ENCODE measurements at places on chromosomes 11 and 22. TPM values are rescaled to one million over a fixed set of nuclear protein-coding genes. Genes with fewer than 3 reads are reported as not detected.

- no peaks in the 10 kb centered on the region for H3K27me3 ChIP-seq
- no peak overlapping the region for H3K27ac ChIP-seq
- no peaks in the 10 kb centered on the region for H3K36me3 ChIP-seq
- H3K4me3 ChIP-seq = no peak overlapping the region
- DNase-seq = no peak
- no peaks in the 10 kb centered on the region for H3K4me1 ChIP-seq
These were observed 30.8 kb upstream of the PICK1 start for GRCh38 chr22:38026130-38027111.

- peaks cover 14% of the 10 kb centered on the region for H3K4me1 ChIP-seq
- no peak overlapping the region for H3K27ac ChIP-seq
- no peaks in the 10 kb centered on the region for H3K27me3 ChIP-seq
- DNase-seq = no peak
These were observed 616 bp downstream of the OR10S1 start for GRCh38 chr11:123976770-123977560.

- no peaks in the 10 kb centered on the region for H3K36me3 ChIP-seq
- no peak overlapping the region for H3K27ac ChIP-seq
- no peak for DNase-seq
- no peaks in the 10 kb centered on the region for H3K4me1 ChIP-seq
- no peaks in the 10 kb centered on the region for H3K27me3 ChIP-seq
These were observed 138.7 kb downstream of the SOX6 start for GRCh38 chr11:16217631-16218030.

- H3K27ac ChIP-seq = no peak overlapping the region
- H3K4me1 ChIP-seq = no peaks in the 10 kb centered on the region
- H3K27me3 ChIP-seq = peaks cover 67% of the 10 kb centered on the region
- no peak overlapping the region for H3K4me3 ChIP-seq
- DNase-seq = no peak
These were observed 130.3 kb downstream of the ENTHD1 start for GRCh38 chr22:39763276-39763675.

GRCh38 chr11:68750195-68751003, 921 bp downstream of the TESMIN start:
- H3K4me3 ChIP-seq = no peak overlapping the region
- no peak overlapping the region for H3K27ac ChIP-seq
- H3K36me3 ChIP-seq = no peaks in the 10 kb centered on the region
- H3K27me3 ChIP-seq = no peaks in the 10 kb centered on the region

DNA sequence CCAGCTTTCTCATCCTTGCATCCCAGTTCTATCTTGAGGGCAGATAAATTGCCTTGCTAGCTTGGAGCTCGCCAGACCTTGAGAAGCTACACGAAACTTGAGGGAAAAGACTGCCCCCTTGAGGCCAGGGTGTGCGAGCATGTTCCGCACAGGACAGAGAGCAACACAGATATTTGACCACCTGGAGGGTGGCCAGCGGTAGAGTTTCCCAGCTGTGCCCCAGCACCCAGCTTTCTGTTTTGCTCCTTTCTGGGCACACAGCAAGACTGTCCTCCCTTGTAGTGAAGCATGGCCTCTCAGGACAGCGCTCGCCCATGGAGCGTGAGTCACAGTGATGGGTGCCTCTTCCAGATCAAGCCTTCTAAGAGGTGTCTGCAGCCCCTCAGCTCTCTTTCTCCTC, 23.5 kb downstream of the SPATA19 start:
- DNase-seq = peak; percentile 22
- no peaks in the 10 kb centered on the region for H3K27me3 ChIP-seq
- H3K4me1 ChIP-seq = no peaks in the 10 kb centered on the region

- H3K27ac ChIP-seq = peak overlapping the region; percentile 59
- no peaks in the 10 kb centered on the region for H3K36me3 ChIP-seq
- H3K27me3 ChIP-seq = no peaks in the 10 kb centered on the region
- peak overlapping the region; percentile 91 for H3K4me3 ChIP-seq
These were observed 466 bp downstream of the FAM168A start for GRCh38 chr11:73597336-73597955.

- no peak for DNase-seq
- no peaks in the 10 kb centered on the region for H3K27me3 ChIP-seq
- no peaks in the 10 kb centered on the region for H3K4me1 ChIP-seq
- H3K36me3 ChIP-seq = peaks cover 22% of the 10 kb centered on the region
- H3K4me3 ChIP-seq = no peak overlapping the region
These were observed 14.8 kb downstream of the NPAT start for GRCh38 chr11:108207683-108208060.

GRCh38 chr11:1419811-1420210, 30.1 kb downstream of the BRSK2 start:
- H3K36me3 ChIP-seq = no peaks in the 10 kb centered on the region
- DNase-seq = no peak
- H3K4me1 ChIP-seq = no peaks in the 10 kb centered on the region

DNA sequence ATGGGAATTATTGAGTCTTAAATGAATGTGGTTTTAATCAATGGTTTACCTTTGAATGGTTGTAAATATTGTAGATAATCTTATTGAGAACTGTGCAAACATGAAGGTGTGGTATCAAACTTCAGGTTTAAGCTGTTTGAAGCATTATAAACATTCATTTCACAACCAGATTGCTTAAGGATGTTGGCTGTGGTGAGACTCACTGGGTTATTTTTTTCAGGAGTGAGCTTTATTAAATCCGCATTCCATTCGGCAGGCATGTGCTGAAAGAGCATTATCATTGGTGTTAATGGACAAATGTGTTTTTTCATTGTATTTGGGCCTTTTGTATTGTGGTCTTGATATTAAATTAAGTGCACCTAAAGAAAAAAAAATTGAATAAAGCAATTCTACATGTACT, 9.7 kb downstream of the MMP3 start:
- DNase-seq = no peak
- H3K27ac ChIP-seq = no peak overlapping the region
- no peak overlapping the region for H3K4me3 ChIP-seq
- H3K36me3 ChIP-seq = no peaks in the 10 kb centered on the region
- no peaks in the 10 kb centered on the region for H3K27me3 ChIP-seq

GRCh38 chr11:103338621-103339484, 229.6 kb downstream of the DYNC2H1 start:
- no peaks in the 10 kb centered on the region for H3K36me3 ChIP-seq
- no peak overlapping the region for H3K4me3 ChIP-seq
- no peaks in the 10 kb centered on the region for H3K27me3 ChIP-seq
- peak; percentile 68 for DNase-seq

DNA sequence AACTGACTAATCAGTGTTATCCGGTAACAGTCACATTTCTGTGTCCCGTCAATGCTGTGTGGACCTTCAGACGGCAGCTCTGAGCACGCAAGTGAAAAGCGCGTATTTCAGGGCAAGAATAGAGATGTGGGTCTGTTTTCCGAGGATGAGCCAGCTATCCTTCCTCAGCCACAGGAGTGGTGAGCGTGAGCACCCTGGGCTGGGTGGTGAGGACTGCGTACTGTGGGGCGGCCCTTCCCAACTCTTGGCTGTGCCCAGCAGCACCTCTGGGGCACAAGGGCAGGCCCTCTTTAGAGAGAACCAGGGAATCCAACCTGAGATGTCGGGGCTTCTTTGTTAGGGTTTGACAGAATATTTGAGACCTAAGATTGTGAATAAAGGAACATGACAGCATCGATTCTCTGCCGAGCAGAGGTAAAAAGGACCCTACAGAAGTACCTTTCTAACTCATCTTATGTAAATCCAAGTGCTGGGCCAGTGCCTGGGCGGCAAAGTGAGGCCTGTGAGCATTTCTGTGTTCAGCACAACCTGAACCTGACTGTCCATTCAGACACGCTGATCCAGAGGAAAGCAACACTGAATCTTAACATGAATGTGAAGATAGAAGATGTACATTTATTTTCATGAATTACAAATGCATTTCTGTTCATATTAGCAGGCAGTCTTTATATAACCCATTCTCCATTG, 26.5 kb upstream of the YPEL1 start:
- no peak overlapping the region for H3K27ac ChIP-seq
- H3K27me3 ChIP-seq = no peaks in the 10 kb centered on the region
- H3K4me3 ChIP-seq = no peak overlapping the region
- 0 out of 2 replicates have a peak, but pooled peaks cover 3% of the 10 kb centered on the region for H3K4me1 ChIP-seq
- peaks cover 34% of the 10 kb centered on the region for H3K36me3 ChIP-seq

- no peaks in the 10 kb centered on the region for H3K36me3 ChIP-seq
- no peak overlapping the region for H3K27ac ChIP-seq
- no peak overlapping the region for H3K4me3 ChIP-seq
These were observed 103.8 kb downstream of the EXT2 start for GRCh38 chr11:44199298-44199697.

DNA sequence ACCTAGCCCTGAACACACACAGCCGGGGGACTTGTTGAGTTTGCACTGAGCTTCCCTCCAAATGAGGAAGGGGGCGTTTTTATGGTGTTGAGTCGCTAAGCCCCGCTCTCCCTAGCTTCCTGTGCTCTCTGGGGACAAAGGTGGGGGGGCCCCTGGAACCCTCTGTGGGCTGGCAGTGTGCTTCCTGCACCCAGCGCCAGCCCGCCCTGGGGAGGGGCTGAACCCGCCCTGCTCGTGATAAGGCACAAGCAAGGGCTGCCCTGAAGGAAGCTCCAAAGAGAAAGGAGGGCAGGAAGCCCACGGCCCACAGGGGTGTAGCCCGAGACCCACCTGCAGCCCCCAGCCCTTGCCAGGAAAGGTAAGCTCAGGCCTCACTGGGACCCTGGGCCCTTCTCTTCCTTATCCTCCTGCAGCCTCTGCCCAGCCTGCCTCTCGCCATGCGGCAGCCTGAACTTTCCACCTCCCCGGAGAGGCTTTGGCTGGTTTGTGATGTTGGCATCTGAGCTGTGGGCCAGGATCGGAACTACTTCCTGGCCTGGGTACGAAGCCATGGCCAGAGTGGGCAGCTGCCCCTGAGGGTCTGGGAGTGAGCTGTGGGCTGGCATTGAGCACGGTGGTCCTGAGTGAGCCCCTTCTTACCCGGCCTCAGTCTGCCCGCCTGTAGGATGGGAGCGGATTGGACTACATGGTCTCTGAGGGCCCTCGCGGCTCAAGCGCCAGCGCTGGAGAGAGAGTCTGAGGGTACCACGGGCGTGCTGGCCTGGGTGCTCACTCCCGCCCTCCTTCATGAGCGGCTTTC, at the start of gene FERMT3:
Gene FERMT3 (plus strand): TSS at position 265 of the 799 bp plus-strand sequence. CDS start 644 bp downstream, outside the sequence.
- H3K4me1 ChIP-seq = peaks cover 13% of the 10 kb centered on the region
- peak within 1 kb of the TSS; percentile 59 for H3K27ac ChIP-seq
- no peak for DNase-seq
- peak within 1 kb of the TSS; percentile 36 for H3K4me3 ChIP-seq

Gene UBXN1
- 131 TPM for total RNA-seq

Gene DMC1
- total RNA-seq = 3.7 TPM

Gene SCUBE1
- total RNA-seq = not detected

Gene OR5M3
- total RNA-seq = not detected

Gene C11orf91
- total RNA-seq = not detected

Gene DDX25
- total RNA-seq = not detected

Gene TENM4
- total RNA-seq = 0.11 TPM

Gene GLB1L3
- not detected for total RNA-seq

Gene SLC17A6
- total RNA-seq = not detected

Gene PPM1F
- total RNA-seq = 37.8 TPM

Gene TRIM49D1
- total RNA-seq = not detected

All from GM23248 (cell line).